ENCODE measurements at places on chromosomes 5 and 9.

DNA sequence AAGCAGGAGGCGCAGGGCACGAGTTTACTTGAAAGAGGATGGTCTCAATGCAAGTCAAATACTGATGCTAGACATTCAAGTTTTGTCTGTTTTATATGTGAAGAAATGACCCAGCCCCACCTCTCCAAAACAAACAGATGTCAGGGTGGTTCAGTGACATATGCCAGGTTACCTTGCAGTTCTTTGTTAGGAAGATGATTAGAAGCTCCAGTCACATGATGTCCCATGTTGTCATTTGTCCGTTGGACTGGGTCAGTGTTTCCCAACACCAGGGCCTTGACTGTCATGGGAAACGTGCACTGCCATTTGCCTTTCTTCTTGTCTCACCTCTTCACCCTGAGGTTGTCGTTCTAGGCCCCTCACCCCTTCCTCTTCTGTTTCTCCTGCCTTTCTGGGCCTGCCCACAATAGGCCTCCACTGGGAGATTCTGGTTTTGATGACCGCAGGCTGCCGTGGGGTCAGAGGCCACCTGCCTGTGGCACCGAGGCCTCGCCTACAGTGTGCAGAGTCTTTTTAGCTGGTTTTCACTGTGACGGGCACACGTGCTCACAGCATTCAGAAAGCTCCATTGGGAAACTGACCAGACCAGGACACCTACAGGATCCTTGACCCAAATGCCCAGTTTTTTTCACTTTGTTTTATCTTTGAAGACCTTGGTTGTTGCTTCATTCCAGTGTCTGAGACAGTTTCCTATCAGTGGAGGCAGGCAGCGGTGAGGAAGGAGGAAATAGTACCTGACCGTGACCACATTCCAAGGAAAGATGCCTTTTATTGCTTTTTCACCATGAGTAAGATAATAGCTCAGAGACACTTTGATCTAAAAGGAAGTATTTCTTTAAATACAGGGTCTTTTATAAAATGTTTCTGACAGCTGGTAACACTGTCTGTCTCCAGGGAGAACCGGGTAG is 123.1 kb downstream of the PIP5K1B start:
- no peak for DNase-seq

DNA sequence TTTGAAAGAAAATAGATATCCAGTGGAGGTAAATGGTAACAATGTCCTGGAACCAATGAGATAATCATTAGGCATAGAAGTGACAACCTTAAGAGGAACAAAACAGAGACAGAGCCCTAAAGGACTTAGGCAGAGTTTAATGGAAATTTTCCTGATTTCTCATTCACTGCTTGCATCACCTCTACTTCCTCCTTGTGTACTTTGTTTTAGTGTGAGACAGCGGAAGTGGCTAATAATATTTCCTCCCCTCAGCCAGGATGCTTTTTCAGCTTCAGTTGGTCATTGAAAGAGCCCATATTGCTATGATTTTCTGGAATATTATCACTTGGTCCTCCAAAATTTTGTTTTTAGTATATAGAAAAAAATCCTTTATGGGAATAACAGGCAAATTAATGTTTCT is 153.4 kb upstream of the MPDZ start:
- no peak for DNase-seq

- no peak for DNase-seq
Measured at GRCh38 chr5:131622633-131623032, 12.4 kb downstream of the RAPGEF6 start.

DNA sequence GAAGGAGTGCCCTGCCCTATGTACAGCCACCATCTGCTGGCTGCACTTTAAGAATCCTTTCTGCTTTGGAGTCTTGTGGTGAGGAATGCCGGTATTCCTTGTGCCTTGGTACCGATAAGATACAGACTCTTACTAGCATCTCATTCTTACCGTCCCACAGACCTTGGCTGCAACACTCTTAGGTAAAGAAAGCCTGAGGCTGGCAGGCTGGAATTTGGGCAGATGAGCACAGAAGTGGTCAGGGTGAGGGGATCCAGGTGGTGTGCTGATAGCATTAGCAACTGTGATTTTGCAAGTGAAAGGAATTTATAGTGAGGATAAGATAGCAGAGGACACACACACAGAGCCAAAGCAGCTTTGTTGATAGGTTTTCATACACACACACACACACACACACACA is 198.1 kb downstream of the ENC1 start:
- no peak for DNase-seq

DNA sequence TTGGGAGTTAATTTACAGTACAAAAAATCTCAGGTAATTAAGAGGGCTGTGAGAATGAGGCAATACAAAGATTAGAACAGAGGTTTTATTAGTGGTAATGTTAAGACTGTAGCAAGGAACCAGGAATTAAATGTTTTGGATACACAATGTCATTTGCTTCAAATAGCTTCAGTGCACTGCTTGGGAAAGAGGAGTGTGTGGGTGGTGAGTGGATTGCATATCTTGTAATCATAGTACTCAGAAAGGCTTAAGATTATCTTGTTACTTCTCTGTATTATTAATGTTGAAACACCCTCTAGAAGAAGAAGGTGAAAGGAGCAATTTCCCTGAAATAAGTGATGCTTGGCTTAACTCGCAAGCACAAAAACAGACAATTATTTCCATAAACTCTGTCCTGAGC is 21.0 kb upstream of the TBCA start:
- DNase-seq = no peak

DNA sequence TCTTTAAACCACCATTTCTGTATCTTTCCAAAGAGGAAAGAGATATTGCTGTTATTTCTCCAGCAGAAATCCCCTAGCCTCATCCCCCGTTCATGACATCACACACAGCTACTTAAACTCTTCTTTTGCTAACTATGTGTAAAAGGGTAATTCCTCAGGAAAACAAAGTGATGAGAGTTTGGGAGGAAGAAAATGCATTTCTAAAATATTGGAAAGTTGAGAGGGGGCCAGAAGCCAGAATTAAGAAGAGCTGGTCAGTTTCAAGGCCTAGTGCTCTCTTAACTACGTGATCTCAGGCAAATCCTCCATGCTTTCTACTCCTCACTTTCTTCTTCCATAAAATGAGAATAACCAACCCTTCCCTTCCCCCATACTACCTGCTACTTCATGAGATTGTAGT is 109.4 kb downstream of the LIFR start:
- DNase-seq = no peak

GRCh38 chr5:126619781-126620180 is 19.0 kb downstream of the PHAX start:
- DNase-seq = no peak

GRCh38 chr5:103120607-103121200 is 603 bp downstream of the PPIP5K2 start:
- DNase-seq = no peak

- no peak for DNase-seq
Measured at GRCh38 chr5:42720251-42720650, 36.4 kb upstream of the CCDC152 start.

DNA sequence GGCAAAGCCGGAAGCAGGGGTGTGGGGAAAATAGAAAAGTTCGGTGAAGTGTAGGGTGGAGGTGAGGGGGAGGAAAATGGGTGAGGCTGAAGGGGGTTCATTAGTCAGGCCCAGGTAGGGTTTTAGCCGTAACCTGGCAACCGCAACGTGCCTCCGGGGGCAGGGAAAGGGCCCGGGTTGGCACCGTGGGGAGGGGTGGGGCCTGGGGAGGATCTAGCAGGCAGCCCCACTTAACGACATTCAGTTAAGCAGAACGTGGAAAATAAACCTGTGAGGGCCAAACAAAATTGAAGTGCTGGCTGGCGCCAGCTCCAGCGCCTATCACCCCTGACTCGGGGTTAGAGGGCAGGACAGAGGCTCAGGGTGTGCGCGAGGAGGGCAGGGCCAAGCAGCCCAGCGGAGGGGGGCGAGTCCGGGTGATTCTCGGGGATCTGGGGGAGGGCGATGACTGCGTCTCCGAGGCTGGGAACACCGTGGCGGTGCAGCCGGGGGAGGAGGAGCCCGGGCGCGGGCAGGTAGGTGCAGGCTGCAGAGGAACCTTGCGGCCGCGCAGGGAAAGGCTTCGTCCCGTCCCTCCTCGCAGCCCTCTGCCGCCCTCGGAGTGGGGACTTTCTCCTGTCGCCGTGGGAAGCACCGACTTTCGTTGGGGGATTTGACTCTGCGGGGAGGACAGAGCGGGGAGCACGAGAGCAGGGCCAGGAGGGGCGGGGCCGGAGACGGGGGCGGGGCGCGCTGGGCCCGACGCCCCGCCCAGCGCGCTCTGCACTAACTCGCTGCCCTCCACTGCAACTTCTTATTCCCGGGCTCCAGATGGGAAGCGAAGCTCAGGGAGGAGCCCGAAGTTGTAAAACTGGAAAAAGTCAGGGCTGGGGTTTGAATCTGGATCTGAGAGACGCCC is 5.1 kb downstream of the RGS14 start:
- no peak for DNase-seq

DNA sequence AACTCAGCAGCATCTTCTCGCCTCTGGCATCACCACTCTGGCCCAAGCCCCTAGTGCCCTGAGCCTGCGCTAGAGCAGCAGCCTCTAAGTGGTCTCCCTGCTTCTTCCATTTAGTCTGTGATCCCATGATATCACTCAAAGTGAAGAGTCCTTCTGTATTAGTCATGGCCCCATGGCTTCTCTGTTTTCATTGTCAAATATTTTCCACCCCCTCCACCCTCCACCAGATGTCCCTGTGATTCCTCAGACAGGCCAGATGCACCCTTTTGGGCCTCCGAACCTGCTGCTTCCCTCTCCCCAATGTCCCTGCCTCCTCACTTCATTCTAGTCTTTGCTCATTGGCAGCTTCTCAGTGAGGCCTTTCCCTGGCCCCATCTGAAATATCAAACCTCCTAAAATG is 299.2 kb downstream of the SPOCK1 start:
- no peak for DNase-seq

DNA sequence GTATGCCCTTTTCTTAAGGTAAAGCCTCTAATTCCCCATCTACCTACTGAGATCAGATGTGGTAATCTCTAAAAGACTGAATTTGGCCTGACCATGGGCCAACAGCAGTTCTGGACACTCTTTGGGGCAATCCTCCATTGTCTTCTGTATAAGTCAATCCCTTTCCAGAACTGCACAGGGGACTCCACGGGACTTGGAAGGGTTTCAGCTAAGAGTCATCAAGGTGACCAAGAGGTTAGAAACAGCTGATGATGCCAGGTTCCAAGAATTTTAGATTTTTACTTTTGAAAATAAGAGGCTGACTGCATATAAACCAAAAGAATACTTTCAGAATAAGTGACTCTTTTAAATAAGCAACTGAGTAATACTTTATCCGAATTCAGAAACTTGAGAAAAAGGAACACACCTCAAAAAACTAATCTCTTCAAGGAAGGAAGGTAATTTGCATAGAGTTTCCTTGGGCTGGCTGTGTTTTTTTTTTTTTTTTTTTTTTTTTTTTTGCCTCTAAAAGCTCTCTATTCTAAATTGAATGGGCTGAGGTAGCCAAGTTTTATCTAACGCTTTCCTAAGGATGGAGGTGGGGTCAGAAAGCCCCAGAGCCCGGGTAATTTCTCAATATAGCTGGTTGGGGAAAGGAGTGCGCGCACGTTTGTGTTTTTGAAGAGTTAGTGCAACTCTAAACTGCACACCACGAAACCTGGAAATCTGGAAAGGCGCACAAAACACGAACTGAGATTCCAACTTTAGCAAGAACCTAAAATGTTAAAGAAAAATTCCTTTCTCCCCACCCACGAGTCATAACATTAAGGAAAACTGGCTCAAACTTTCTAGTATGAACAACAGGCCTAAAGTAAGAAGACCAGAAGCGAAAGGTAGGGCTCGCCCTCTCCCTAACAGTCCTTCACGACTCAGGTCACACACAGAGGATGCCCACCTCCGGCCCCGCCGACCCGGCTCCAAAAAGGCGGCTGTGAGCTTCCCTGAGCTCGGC is 1.3 kb downstream of the VCP start:
- DNase-seq = no peak

Data from left renal cortex interstitium (tissue), 4 donors.